Astrocyte (in vitro differentiated cells and primary cell): ENCODE measurements at places on chromosomes 7 and 10.

DNA sequence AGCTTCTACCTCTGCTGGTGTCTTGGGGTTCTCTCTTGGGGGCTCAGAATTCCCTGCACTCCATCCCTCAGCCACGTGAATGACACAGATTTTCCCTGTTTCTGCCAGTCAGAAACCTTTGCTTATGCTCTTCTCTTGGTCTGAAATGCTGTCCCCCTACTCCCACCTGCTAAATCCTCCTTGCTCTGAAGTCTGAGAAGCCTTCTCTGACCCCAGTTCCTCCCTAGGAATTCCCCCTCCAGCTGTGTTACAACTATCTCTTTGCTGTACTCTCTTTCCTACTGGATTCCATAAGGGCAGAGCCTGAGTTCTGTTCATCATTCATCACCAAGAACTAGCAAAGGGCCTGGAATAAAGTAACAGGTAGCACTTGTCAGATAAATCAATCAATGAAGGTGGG lies 33.6 kb upstream of the AKR1E2 start:
- no peak for DNase-seq

GRCh38 chr7:43650457-43651052 lies 67.6 kb downstream of the STK17A start:
- DNase-seq, result peak; percentile 82

GRCh38 chr10:26044141-26044749 lies 110.2 kb downstream of the MYO3A start:
- DNase-seq, result peak; percentile 48

GRCh38 chr7:71325151-71325550 lies 193.2 kb downstream of the GALNT17 start:
- no peak for DNase-seq

GRCh38 chr7:79709574-79710409 lies 256.3 kb upstream of the MAGI2 start:
- peak; percentile 32 for DNase-seq

DNA sequence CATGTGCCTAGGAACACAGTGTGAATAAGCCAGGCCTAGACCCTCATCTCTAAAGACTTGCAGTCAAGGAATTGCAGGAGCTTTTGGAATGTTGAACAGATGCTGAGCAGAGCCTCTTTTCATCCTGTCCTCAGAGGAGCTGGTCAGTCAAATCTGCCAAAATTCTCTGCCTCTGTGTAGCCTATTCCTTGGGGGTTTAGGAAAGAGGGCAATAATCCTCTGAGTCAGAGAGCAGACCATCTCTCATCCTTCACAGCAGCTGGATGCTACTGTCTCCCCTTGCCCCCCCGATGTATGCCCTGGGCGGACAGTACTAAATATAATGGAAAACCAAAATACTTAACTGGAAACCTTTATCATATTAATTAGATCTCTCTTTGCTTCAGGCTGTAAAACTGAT lies 52.6 kb downstream of the BICC1 start:
- no peak for DNase-seq

GRCh38 chr7:65796205-65796604 lies 76.7 kb upstream of the VKORC1L1 start:
- DNase-seq, result no peak

- DNase-seq, result peak; percentile 85
Measured at GRCh38 chr10:3723766-3724165, 61.2 kb downstream of the KLF6 start.

GRCh38 chr10:34723750-34724149 lies 91.3 kb downstream of the PARD3 start:
- peak; percentile 42 for DNase-seq

DNA sequence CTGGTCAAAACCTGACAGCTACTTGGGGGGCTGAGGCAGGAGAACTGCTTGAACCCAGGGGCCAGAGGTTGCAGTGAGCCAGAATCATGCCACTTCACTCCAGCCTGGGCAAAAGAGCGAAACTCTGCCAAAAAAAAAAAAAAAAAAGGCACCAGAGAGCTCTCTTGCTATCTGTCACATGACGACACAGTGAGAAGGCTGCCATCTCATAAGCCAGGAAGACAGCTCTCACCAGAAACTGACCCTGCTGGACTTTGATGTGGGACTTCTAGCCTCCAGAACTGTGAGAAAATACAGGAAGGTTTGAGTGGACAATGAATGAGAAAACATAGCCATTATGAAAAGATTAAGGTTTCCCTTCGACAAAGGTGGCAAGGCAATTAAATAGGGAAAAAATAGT lies 51.1 kb upstream of the KCNIP2 start:
- no peak for DNase-seq
